ENCODE measurements at places on chromosomes 16 and 17.

DNA sequence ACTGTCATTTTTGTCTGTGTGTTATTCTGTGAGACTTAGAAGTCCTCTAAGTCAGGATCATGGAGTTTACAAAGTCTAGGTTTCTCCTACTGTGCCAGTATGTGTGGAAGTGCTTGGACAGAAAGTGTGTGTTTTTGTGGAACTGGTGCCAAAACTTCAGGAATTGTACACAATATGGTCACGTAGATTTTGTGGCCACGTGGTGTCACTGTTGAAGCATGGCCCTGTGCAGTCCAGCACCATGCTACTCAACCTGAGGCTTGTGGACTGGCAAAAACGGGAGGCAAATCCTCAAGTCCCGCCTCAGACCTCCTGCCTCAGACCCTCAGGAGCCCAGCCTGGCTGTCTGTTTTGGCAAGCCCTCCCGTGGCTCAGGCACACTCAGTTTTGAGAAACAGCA lies 16.7 kb upstream of the ALKBH5 start:
- DNase-seq = no peak

GRCh38 chr17:27891841-27892240 lies 1.3 kb downstream of the LYRM9 start:
- DNase-seq = no peak

DNA sequence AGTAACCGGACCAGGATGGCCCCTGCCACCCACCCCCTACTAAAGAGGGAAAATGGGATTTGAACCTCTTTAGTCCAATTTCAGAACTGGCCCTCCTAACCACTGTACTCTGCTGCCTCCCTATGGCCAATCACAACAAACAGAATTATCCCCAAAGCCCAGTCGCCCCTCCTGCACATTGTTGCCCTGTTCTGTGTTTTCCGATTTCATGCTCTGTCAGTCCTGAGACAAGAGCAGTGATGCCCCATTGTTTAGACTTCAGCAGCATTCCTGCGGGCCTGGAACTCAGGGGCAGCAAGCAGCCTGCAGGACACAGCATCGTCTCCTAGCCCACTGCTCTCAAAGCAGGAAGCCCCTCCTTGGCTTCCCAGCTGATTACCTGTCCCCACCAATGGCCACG lies 20.5 kb upstream of the KLHL11 start:
- DNase-seq = no peak

DNA sequence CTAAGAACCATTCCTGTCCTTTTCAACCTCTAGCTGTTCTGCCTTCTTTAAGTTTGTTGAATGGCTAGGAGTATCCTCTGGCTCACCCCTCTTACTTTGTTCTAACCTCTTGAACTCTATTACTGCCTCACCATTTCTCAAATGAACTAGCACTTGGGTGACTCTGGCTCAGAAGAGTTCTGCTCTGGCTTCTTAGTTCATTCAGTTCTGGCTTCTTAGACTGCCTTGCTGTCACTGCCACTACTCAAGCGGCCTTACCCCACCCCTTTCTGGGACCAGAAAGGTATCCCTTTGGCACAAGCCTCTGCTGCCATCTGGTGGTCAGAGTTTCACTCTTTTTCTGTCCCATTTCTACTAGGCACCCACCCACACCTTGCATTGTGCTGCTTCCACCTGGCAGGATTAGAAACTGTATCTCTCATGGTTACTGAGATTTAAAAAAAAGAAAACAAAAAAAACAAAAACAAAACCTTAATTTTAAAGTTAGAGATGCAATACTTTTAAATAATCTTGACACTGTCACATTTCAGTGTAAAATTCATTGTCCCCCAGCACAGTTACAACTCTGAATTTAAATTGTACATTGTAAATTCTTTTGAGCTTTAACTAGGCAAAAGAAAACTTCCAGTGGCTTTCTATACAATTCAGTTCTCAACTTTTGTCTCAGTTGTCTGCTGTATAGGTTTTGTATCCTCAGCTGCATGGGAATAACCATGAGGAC lies 6.9 kb upstream of the ABCA10 start:
- peak; percentile 78 for DNase-seq

GRCh38 chr17:27481327-27481726 lies 25.1 kb downstream of the KSR1 start:
- DNase-seq = peak; percentile 77

- peak; percentile 76 for DNase-seq
Observed at GRCh38 chr16:23917621-23918020, 81.8 kb downstream of the PRKCB start.

DNA sequence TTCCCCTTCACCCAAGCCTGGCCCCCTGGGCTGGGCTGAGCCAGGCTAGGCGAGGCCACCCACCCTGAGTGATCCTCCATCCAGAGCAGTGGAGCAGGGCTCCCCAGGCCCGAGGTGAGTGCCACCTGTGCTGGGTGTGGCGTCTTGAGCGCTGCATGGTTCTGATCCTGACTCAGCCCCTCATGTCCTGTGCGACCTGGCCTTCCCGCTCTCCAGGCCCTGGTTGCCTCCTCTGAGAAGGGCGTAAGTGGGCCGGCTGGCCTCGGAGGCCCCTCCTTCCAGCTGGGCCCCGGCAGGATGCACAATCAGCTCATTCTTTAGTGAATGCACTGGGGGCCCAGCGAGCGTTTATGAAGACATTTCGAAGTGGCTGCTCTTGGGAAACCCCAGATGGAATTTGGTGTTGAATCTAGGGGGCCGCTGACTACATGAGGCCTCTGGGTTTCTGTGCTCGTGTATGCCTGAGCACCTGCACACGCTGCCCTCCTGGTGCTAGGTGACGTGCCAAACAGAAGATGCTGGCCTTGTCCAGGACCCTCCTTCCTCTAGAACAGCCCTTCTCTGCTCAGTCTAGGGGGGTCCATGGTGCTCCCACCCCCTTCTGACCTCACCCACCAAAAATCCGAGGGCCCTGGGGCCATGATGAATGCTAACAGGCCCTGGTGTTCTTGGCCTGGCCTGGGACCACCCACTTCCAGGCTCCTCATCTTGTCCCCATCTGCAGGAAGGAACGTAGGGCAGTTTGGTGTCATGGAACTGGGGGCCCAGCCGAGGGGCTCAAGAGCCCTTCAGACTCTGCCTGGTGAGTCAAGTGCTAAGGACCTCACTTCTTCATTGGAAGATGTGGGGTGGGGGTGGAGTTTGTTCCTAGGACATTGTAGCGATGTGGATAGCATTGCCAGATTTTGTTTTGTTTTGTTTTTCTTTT lies 3.6 kb upstream of the TMEM92 start:
- no peak for DNase-seq

- peak; percentile 41 for DNase-seq
Observed at GRCh38 chr17:55005520-55005919, 37.0 kb downstream of the STXBP4 start.

- DNase-seq = no peak
Observed at GRCh38 chr17:44930667-44931066, 15.4 kb upstream of the GFAP start.

GRCh38 chr16:81923296-81923695 lies 88.0 kb downstream of the SDR42E1 start:
- DNase-seq = no peak

GRCh38 chr17:17157041-17157440 lies 49.1 kb downstream of the PLD6 start:
- no peak for DNase-seq

- DNase-seq = no peak
Observed at GRCh38 chr16:27781195-27781524, 231.2 kb downstream of the KATNIP start.

DNA sequence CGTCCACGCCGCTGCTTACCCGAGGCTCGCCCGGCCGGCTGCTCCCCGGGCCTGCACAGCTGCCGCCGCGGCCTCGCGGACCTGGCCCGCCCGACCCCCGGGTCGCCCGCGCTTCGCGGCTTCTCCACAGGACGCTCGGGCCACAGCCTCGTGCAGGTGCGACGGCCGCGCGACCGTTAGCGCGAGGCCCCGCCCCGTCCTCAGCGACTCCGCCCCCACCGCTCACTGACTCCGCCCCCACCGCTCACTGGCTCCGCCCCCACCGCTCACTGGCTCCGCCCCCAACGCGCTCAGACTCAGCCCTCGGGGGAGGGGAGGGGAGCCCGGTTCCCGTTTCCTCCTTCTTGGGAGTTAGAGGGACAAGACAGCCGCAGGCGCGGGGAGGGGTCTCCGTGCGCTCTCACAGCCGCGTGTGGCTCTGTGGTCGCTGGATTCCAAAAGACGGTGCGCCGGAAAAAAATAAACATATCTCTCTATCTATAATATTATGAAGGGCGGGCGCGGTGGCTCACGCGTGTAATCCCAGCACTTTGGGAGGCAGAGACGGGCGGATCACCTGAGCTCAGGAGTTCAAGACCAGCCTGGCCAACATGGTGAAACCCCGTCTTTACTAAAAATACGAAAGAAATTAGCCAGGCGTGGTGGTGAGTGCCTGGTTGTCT lies at the start of gene MEIOB:
MEIOB (minus strand) TSS at position 191 of the 662 bp plus-strand sequence. CDS start 3,989 bp downstream, outside the sequence.
- DNase-seq = peak; percentile 36

DNA sequence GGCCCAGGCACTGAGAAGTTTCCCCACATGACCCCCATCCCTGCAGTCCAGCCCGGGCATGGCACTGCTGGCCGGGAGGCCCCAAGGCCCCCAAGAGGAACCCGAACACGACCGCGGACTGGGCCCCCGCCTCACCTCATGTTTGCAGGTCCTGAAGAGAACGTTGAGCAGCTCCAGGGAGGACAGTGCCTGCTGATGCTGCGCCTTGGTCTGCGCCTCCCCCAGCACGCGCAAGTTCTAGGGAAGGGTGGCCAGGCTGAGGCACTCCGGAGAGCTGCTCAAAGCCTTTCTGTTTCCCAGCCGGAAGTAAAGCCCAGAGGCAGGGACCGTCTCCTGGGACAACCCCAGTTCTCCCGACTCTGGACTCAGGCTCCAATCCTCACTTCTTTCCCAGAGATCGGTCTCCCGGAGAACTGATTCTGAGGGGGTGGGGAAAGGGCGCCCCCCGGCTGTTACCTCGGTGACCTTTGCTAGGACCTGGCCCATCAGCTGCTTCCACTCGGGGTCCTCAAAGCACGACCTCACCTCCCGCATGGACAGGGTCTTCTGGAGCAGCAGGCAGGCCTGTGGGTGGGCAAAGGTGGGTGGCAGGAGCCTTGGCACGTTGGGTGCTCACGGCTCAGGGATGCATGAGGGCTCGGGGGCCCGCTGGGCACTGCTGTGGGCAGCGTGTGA lies 13.7 kb downstream of the MYBBP1A start:
- no peak for DNase-seq

DNA sequence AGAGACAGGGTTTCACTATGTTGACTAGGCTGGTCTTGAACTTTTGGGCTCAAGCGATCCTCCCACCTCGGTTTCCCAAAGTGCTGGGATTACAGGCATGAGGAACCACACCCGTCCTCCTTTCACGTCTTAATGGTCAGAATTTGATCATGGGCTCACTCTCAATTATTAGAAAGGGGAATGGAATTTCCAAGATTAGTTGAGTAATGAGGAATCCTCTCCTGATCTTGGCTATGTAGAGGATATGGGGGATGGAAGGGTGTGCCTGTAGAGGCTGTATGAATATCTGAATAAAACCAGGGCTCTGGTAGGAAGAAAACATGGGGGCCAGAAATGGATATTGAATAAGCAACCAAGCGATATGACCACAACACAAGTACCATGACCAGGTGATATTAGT lies 25.9 kb upstream of the SMURF2 start:
- no peak for DNase-seq

- no peak for DNase-seq
Observed at GRCh38 chr17:49588726-49589576, 13.3 kb downstream of the NXPH3 start.

GRCh38 chr17:41724476-41725050 lies 9.9 kb downstream of the HAP1 start:
- DNase-seq = no peak

- DNase-seq = peak; percentile 34
Observed at GRCh38 chr17:38715216-38715943, 10.3 kb downstream of the MLLT6 start.

- DNase-seq = peak; percentile 15
Observed at GRCh38 chr17:77692571-77693161, 265.8 kb upstream of the TNRC6C start.

DNA sequence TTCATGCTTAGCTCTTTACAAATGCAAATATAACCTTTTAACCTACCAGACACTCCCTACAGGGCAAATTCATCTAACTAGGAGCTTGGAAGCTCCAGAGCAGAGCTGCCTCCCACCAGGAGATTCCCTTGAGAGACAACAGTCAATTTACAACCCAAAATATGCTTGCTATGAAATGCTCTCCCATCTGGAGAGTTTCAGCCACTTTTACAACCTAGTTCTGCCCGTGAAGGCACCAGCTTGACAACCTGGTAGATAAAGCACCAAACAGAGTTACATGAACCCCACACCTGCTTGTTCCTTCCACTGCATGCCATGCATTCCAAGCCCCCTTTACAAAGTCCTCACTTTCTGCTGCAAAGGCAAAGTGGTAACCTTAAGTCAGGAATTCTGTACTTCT lies 215.3 kb upstream of the KIF2B start:
- DNase-seq = no peak

DNA sequence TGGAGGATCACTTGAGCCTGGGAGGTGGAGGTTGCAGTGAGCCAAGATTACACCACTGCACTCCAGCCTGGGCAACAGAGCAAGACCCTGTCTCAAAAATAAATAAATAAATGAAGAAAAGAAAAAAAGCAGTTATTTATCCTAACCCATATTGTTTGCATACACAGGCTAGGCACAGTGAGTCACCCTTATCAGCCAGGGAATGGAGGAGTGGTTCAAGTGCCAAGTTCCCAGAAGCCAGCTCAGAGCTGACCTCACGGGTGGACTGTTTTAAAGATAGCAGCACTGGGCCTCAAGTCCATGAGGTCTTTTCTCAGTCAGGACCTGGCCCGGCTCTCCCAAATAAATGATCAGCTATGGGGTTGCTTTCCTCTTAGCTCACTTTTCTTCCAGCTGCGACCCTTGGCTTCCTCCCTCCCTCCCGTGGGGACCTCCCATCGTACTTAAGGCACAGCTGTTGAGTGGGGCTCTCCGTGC lies 22.6 kb upstream of the MGAT5B start:
- DNase-seq = no peak

DNA sequence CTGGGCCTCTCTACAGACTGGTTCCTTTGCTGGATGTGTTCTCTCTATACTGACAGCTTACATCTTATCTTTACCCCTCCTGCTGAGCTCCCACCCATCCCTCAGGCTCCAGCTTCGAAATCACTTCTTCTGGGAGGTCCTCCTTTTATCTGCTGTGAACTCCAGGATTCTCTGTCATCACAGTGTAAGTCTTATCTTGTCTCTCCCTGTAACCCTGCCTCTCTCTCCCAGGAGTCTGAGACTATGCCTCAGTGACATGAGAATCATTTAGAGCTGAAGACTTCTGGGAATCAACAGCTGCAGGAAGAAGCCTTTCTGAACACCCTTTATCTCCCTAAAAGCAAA lies 148.1 kb upstream of the HS3ST3A1 start:
- DNase-seq = no peak

GRCh38 chr17:36505171-36505570 lies 18.7 kb downstream of the ZNHIT3 start:
- no peak for DNase-seq

GRCh38 chr16:2848933-2849725 lies 8.8 kb downstream of the PRSS22 start:
- DNase-seq = no peak

- no peak for DNase-seq
Observed at GRCh38 chr16:26605626-26606271, 461.0 kb upstream of the C16orf82 start.
